ENCODE measurements at places on chromosomes 7 and 10.
A peak's percentile ranks its signal among the peaks of the same experiment; 100 is the strongest.

- no peak for DNase-seq
Measured at GRCh38 chr10:62239994-62240393, 28.6 kb downstream of the RTKN2 start.

- no peak for DNase-seq
Measured at GRCh38 chr7:90777465-90777864, 181.3 kb downstream of the CDK14 start.

DNA sequence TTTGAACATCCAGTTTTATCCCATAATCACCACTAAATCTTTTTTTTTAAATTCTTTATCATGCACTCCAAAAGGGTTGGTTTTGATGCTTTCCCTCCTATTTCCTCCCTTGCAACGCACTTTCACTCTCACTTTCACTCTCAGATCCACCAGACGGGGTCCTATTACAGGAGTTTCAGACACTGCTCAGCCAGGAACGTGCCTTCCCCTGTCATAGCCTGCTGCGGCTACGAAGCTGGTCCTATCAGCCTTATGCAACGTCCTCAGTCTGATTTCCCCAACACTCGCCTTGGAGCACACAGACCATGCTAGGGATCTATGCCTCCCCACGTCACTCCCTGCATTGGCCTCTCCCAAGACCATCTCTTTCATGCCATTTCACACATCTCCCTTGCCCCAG lies 23.4 kb downstream of the ZPBP start:
- DNase-seq = no peak

DNA sequence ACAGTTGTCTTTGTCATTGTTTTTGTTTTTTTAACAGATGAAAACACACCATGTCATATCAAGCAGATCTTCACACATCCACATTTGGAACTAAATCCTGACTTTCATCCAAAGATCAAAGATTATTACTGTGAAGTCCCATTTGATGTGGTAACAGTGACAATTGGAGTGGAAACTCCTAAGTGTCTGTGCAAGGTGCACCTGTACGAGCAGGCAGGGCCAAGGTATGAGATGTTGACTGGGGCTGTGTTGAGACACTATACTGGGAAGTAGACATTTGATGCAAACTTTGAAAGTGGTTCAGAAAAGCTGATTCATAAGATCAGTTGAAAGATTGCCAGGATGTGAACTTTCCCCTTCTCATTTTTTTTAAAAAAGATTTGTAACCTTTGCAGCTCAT lies 152.3 kb downstream of the CPED1 start:
- DNase-seq = no peak

GRCh38 chr10:44309939-44310761 lies 74.7 kb downstream of the CXCL12 start:
- no peak for DNase-seq

DNA sequence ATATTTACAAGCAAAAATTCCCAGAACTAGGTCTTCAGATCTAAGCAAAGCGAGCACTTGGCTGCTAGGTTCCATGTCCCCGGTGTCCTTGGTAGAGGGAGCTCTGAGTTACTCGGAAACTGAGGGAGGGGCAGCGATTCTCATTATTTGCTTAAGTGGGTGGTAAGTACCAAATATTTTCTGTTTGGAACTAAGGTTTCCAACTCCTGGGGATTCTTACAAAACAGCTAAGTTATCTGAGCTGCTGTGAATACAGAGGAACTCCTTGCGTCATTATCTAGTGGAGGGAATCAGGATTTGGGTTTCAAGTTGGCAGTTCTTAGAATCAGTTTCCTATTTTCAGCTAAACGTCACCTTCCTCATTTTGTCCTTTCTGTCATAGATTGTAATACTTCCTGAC lies 76.8 kb upstream of the IKZF1 start:
- no peak for DNase-seq

- peak; percentile 58 for DNase-seq
Measured at GRCh38 chr10:121572859-121573537, 25.2 kb downstream of the FGFR2 start.

DNA sequence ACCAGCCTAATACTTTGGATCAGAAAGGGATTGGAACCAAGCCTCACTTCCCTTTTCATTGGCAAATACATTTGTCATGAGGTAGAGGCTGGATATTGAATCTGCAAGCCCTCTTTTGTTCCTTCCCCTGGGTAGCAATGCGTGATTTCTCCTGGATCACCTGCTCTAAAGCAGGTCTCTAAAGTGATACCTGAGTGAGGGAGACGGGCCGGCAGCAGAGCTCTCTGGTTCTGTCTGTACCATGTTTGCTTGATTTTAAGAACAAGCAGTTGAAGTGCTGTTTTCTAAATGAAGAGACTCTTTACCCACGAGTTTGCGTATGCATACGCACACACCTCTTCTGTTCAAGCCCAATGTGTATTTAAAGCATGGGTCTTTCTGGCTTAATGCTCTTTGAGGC lies 41.1 kb downstream of the GARS1 start:
- no peak for DNase-seq

DNA sequence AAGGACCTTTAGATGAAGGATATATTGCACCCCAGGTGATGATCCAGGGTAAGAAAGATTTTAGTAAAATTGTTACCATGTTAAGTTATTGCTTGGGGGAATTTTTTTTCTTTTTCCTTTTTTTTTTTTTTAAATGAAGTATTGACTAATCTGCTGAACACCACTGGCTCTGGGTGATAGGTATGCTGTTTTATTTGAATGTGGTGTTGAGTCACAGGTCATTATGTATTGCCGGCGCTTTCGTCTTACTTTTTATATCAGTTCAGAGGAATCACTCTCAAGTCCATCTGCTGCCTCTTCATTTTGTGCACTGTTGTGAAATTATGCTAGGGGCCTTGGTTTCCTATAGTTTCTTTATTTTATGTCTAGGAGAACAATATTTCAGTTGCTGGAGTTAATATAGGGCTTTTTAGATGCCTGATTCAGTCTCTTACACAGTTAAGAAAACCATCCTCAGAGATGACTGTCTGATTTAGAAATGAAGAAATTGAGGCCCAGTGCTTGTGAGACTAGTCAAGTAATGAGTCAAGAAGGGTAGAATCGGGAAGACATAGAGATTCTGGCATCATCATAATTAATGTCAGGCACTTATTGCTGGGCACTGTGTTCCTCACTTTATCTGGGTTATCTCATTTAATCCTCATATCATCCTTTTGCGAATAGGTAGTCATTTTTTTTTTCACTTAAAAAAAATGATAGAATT lies 38.7 kb downstream of the NRF1 start:
- no peak for DNase-seq

GRCh38 chr10:110893559-110894179 lies 21.9 kb downstream of the PDCD4 start:
- no peak for DNase-seq

- no peak for DNase-seq
Measured at GRCh38 chr10:50992356-50992901, 81.9 kb upstream of the PRKG1 start.

DNA sequence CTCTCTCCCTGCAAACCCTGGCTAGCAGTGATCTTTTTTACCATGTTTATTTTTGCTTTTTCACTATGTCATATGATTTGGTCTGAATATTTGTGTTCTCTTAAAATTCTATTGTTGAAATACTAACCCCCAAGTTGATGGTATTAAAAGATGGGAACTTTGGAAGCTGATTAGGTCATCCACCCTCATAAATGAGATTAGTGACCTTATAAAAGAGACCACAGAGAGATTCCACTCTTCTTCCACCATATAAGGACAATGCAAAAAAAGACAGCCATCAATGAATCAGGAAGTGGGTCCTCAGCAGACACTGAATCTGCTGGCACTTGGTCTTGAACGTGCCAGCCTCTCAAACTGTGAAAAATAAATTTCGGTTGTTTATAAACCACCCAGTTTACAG lies 112.8 kb upstream of the KCND2 start:
- DNase-seq = no peak

DNA sequence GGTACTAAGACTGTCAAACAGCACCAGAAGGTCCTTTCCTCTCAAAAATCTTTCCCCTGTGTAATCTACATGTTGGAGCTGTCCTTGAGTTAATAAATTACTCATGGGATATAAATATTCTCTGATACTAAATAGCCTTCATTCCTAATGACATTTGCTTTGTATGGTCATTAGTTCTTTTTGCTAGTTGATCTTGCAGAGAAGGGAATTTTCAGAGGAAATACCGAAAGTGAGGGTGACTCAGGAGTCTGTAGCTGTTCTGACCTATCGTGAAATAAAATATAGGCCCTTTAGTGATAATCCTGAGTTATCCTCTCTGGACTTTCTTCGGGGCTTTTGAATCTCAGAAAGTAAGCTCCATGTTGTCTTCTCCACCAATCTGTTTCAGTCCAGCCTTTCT lies 19.4 kb upstream of the CLDN12 start:
- no peak for DNase-seq

DNA sequence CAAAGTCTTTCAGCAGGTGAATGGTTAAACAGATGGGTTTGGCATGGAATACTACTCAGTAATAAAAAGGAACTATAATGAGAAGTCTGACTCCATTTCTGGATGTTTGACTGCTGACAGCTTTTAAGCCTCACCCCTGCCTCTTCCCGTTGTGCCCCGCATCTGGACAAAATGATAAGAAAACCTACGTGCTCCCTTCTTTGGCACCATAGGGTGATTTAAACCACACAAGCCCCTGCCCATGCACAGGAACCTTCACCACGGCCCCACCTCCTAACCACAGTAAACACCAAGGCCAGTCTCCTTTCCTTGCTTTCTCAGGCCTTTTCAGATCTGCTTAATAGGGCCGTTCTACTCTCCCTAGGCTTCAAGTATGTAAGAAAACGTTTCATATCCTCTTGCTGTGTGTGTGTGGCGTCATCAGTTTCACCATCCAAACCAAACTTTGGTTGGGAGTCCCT lies 47.1 kb upstream of the UBN2 start:
- no peak for DNase-seq

DNA sequence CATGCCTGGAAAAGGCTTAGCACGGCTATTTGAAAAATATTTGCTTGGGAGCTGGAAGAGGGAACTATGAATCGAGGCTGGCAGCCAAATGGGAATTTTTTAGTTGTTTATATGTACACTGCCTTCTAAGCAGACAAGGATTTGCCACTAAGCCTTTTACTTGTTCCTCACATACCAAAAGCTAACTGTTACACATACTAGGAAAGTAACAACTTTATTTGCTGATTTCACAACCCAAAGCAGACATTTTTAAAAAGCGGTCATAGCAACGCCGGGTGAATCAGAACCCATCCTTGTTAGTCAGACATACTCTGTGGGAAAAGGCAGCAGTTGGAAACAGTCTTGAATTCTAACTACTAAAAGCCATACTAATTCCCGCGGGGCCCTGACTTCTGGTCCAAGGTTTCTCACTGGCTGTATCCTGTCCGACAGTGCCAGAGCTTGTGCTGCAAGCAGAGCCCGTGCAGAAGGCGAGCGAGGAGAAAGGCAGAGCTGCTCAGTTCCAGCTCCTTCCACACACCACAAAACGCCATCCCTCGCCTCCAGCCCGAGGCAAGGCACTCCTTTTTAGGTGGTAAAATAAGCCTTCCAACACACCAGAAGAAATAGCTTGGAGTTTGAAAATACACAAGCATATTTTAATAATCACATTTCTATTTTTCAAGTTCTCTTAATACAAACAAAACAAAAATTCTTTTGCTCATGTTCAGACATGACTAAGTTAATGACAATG lies 89.2 kb downstream of the RNF216 start:
- peak; percentile 54 for DNase-seq

- DNase-seq = no peak
Measured at GRCh38 chr10:34713875-34714274, 101.2 kb downstream of the PARD3 start.

DNA sequence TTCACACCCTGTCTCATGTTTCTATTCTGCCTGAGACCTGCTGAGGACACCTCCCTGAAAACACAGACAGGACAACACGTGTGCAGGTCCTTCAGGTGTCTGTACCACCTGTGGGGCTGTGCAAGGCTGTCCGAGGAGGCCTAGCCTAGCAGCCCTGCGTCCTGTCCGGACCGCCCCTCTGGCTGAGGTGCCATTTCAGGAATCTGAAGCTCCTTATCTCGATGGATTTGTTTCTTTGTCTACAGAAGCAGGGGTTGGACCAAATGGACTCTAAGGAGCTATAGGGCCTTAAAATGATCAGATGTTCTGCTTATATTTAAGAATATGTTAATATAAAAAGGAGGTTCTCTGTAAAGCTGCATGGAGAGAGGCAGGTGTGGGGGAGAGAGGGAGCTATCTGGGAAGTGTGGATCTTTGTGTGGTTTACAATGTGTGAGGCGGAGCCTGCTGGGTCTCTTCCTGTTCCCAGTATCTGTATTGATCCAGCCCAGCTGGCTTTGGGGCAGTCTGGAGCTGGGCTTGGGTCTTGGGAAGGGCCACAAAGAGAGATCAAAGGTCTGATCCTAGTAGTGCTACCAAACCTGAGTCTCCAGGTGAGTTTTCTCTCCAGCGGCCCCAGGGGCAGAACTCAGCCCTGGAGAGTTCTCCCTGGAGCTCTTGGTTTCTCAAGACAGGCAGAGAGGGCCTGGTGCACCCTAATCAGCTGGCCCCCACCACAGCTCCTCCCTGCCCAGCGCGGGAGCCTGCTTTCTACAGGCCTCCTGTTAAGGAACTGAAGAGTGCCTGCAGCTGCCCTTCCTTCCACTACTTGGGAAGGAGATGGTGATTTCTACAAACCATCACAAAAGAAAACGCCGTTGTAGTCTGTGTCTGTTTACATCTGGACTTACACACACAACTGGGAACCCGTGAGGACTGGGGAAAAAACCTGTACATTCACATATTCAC lies 3.4 kb upstream of the MNX1 start:
- DNase-seq = no peak

DNA sequence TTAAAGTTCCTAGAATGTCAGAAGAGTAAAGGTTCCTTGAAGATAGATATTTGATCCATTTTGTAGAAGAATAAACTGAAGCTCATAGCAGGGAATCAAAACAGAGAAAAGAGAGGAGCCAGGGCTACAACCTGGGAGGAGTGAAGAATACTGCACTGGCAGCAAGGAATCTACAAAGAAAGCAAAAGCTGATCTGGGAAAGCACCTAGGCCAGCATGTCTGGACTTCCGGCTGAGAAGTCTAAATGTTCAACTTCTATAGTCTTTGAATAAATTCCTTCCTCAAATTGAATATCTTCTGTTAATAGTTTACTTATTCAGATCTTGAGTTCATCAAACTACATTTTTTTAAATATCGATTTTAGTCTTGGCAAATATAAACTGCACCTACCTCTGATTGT lies 78.2 kb downstream of the VPS41 start:
- DNase-seq = no peak

DNA sequence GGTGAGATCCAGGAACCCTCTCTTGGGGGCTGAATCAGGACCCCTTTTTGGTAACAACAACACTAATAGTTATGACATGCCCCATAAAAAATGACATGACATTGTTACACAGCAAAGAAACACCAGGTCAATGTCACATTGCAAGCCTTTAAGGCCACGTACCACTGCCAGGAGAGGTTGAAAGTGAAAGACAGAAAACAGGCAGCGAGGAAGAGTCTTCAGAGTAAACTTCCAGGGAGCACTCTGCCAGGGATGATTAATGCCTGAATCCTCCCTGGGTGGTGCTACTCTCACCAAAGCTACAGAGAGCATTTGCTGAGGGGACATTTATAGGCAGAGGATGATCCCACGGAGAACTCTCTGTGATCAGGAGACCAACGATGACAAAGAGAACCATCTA lies 551.6 kb downstream of the CALN1 start:
- no peak for DNase-seq

Measured in colonic mucosa (tissue), 4 donors.